CD4-positive, alpha-beta T cell treated with Interleukin-15 for 1 hour (primary cell): ENCODE measurements at places on chromosomes 7 and 10.

DNA sequence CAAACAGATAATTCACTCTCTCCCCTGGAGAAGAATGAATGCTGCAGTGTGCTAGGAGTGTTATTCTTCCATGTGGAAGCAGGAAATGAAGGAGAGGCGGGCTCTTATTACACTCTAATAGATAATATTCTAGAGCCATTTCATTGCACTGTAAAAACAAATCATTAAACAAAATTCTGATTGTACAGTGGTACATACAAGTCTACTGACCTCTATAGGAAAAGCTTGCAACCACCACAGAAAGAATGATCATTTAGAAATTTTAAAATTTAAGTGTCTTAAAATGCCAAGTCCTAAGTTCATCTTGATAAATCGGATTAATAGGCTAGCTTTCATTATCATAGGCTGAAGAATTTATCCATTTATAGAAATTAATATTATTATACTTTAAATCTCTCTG lies 960.3 kb upstream of the LRRN3 start:
- no peak for DNase-seq

DNA sequence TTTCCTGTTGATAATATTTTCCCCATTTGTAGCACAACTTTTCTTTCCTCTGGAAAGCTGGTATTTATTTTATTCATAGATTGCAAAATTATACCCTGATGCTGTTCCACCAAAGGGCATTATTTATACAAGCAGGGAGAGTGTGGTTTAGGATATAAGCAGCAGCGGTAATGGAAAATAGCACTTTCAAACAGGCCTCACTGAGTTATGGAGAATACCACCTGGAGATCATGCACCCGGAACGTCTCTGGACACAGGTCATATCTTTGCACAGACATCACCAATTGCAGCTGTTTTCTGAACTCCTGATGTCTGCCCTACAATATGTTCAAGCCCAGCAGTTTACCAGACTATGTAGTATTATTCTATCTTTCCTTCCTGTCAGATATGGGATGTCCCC lies 2.0 kb upstream of the CALD1 start:
- DNase-seq = no peak

- no peak for DNase-seq
Observed at GRCh38 chr10:121830101-121830500, 97.7 kb downstream of the ATE1 start.

- DNase-seq = no peak
Observed at GRCh38 chr10:11144626-11145494, 127.2 kb downstream of the CELF2 start.

GRCh38 chr10:52965938-52966401 lies 193.4 kb upstream of the MBL2 start:
- DNase-seq = no peak

GRCh38 chr10:70147259-70147625 lies 742 bp upstream of the TYSND1 start:
- DNase-seq = no peak

- no peak for DNase-seq
Observed at GRCh38 chr10:87625661-87626060, 34.0 kb upstream of the PAPSS2 start.

DNA sequence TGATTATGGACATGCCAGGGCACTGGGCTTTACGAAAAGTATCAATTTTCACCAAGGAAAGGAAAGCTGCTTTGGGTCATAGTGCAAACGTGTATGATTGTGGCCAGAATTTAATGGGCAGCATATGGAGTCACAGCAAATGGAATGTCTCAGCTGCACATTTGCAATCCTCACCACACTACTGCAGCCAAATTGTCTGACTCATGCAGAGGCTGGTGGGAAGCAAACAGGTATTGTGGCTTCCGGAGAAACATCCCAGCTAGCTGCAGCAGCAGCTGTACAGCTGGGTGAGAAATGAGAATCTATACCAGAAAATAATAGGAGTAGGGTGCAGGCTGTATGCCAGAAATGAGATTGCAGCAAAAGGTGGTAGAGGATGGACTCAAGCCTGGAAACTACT lies 374.7 kb upstream of the VWC2 start:
- DNase-seq = no peak

GRCh38 chr7:134777908-134778580 lies 1.4 kb upstream of the CALD1 start:
- DNase-seq = no peak

GRCh38 chr10:101091546-101092290 lies 29.9 kb downstream of the KAZALD1 start:
- no peak for DNase-seq

- DNase-seq = no peak
Observed at GRCh38 chr10:88974446-88975376, 15.9 kb upstream of the FAS start.

DNA sequence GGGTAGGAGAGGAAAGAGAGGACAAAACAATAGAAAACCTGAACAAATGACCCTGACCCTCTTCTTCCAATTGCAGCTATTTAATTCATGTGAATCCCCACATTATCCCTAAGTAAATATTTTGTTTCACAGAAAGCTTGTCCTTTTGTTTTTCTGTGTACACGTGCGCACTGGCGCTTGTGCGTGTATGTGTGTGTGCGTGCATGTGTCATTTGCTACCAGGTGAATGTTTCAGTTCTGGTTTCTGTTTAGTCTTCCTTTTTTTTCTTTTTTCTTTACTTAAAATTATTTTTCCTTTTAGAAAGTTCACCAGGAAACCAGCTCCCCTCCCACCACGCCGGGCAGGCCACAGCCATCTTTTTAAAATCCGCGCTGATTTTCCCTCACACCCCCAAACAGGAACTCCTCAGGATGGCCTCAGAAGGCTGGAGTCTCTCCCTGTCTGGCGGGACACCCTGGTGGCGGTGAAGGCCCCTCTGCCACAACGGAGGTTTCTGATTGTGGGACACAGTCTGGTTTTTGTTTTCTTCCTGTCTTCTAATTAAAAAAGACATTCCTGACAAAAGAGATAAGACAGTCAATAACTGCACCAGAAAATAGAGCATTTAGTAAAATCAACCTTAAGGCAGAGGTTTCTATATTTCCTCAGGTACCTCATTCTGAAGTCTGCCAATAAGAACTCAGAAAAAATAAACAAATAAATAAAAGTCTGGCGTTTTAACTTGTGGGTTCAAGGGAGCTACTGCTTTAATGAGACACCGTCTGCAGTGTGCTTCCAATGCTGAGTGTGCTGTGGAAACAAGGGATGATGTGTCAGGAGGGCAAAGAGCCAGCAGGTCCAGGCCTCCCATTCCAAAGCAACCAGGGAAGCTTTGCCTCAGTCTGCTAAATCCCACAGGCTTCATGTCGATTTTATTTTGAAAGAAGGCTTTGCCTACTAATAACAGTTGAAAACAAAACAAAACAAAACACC lies 17.4 kb downstream of the IRF5 start:
- DNase-seq = no peak

DNA sequence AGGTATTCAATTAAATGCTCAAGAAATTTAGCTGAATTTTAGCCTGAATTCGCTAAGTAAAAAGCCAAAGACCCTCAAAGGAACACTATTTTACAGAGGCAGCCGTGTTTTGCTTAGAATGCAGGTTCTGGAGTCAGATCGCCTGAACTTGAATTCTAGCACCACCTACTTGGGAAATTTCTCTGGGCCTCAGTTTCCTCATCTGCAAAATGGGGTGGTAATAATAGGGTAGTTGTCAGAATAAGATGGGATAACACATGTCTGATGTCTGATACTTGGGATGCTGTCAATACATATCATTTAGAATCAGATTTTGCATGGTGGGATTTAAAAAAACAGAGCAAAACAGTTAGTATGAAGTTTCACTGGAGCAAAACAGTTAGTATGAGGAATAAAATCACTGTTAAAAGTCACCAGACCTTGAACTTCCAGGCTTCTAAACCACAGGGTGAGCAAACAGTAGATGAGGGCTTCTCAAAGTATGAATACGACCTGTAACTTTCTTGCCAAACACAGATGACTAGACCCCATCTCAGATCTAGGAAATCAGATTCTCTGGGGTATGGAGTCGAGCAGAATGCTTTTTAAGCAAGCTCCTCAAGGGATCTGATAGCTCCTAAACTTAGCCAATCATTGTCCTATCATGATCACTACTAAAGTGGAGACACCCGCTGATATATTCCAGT lies 75.4 kb downstream of the ATXN7L1 start:
- DNase-seq = no peak

DNA sequence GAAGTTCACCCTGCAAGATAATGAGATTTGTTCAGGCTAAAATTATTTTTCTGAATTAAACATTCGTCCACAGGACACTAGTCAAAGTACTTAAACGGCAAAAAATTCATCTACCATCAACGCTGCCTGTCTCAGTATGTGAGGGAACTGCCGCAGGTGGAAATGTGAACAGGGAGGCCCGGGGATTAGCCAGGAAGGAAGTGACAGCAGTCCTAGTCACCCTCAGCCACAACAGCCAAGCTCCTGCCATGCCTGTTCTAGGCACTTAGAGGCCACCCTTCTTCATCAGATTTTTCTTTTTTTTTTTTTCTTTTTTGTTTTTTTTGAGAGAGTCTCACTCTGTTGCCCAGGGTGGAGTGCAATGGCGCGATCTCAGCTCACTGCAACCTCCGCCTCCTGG lies 9.4 kb downstream of the NUDT5 start:
- DNase-seq = no peak

- no peak for DNase-seq
Observed at GRCh38 chr7:140080919-140081318, 18.2 kb upstream of the PARP12 start.

- DNase-seq = no peak
Observed at GRCh38 chr7:150944066-150945042, 33.8 kb downstream of the KCNH2 start.

GRCh38 chr10:107739951-107740350 lies 575.4 kb upstream of the SORCS1 start:
- no peak for DNase-seq

GRCh38 chr10:29714096-29714874 lies 79.5 kb upstream of the SVIL start:
- no peak for DNase-seq

- no peak for DNase-seq
Observed at GRCh38 chr7:156166692-156167416, 354.6 kb upstream of the SHH start.

DNA sequence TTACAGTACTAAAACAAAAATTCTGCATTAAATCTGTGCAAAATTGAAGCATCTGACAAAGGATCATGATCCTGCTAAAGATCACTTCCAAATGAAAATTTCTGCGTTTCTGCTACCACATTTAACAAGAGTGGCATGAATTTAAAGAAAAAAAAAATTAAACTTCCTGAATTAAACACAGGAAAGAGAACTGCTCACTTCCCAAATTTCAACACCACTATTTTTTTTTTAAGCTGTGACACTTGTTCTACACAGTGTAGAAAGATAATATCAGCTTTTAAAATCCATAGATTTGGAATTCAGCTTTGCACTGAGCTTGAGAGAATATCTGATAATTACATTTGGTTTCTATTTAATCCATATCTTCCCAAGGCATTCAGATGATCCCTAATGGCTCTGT lies 73.6 kb downstream of the EPC1 start:
- DNase-seq = no peak

GRCh38 chr10:13816195-13816925 lies 229.6 kb downstream of the PRPF18 start:
- no peak for DNase-seq

GRCh38 chr10:114970515-114970914 lies 32.5 kb downstream of the TRUB1 start:
- no peak for DNase-seq

GRCh38 chr7:130145424-130146100 lies 59.6 kb downstream of the TMEM209 start:
- no peak for DNase-seq

DNA sequence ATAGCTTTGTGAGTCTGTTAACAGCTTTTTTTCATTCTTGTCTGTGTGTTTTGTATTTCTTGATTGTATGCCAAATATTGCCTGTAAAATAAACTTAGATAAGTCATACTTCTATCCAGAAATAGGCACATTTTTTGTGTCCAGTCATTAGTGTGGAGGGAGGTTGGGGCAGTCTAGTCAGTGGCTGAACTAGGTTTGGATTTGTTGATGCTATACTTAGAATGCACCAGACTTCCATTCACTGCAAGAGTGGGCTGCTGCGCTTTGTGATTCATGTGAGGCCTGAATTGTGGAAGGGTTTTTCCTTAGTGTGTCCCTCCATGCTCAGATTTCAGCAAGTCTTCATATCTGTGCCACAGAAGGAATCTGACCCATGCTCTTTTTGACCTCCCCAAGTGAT lies 50.0 kb downstream of the TRUB1 start:
- DNase-seq = no peak

DNA sequence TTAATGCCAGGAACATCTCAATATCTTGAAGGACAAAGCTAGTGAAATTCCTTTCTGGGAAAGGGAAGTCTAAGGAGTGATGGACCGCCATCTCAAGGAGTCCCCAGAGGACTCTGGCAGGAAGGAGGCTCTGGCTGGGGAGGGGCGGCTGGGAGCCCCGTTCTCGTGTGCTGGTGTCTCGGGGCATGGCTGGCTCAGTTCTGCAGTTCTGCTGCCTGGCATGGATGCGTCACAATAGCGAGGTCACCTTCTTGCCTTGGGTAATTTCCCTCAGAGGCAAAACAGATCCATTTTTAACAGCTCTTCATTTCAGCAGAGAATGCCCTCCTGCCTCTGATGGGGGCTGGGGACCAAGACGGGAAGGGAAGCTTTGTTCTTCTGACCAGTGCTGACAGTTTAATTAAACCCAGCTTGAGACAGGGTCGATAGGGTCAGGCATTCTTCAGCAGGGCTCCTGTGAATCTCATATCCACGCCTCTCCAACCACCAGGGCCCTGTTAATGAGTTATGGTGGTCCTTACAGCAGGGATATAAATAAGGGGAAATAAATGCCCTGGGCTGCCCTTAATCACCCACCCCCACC lies 35.7 kb downstream of the SLIT1 start:
- no peak for DNase-seq

GRCh38 chr7:46444256-46444655 lies 523.2 kb upstream of the IGFBP3 start:
- no peak for DNase-seq

- no peak for DNase-seq
Observed at GRCh38 chr10:14781763-14782162, 7.1 kb upstream of the FAM107B start.
